NCI-H526 treated with DMSO at 0.1 percent for 48 hours (cell line): ENCODE measurements at places on chromosomes 2 and 18.
A peak's percentile ranks its signal among the peaks of the same experiment; 100 is the strongest.

DNA sequence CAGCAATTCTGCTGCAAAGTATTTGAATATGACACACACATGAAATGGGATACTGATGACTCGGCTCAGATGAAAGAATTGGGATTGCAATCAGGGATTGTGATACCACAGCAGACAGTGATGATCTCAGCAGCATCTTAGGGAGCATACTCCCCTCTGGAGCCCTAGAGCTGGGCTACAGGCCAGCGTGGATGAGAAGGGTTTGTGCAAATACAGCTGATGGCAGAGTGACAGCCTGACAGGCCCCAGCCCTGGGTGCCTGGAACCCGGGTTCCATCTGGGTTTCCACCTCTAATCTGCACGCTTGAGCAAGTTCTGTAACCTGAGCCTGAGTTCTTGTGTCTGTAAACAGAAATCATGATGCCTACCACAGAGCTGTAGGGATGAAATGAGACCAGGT lies 418.0 kb downstream of the LRATD1 start:
- DNase-seq = peak; percentile 65

- no peak for DNase-seq
Observed at GRCh38 chr18:70028734-70029133, 81.1 kb upstream of the CD226 start.

DNA sequence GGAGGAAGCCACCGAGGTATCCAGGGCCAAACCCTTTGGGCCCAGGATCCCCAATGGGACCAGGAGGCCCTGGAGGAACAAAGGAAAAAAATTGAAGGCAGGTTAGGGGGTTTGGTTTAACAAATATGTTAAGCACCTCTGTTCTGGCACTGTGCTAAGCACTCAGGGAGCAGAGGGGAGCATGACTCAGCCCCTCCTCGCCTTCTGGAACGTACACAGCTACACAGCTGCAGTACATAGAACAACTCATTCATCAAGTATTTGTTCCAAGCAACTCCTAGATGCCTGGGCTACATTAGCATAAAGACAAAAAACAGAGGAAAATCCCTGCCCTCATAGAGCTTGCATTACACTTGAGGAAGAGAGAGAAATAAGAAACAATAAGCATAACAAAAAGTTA lies 153.6 kb downstream of the COL4A4 start:
- no peak for DNase-seq

DNA sequence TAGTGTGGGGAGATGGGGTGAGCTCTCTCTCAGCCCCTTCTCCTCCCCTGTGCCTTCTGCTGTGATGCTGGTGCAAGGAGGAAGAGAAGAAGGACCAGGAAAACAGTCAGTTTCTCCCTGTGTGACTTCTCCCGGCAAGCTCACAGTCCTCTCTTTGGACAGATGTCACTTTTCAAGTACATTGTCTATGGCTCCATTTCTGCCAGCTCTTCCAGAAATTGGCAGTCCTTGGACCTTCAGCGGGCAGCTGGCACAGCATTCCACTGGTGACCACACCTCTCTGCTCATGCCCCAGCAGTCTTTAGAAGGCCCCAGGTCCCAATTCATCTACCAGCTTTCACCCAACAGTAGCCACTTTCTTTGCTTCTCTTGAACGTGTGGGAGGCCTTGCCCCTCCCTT lies 63.9 kb downstream of the AOX1 start:
- DNase-seq = no peak

GRCh38 chr2:202339071-202339870 lies 36.9 kb upstream of the BMPR2 start:
- DNase-seq = no peak

- DNase-seq = peak; percentile 92
Observed at GRCh38 chr2:120310136-120310535, 35.8 kb upstream of the INHBB start.

DNA sequence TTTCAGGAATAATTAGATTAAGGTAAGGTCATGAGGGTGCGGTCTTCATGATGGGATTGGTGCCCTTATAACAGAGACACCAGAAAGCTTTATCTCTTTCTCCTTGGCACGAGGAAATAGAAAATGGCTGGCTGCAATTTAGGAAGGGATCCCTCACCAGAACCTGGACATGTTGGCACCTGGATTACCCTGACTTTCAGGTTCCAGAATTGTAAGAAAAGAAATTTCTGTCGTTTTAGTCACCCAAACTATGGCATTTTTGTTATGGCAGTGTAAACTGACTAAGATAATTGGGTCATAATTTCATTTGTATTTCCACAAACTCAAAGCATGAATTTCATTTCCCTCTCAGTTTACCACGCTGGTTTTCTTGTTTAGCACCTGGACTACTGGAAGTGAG lies 473.6 kb downstream of the PTH2R start:
- DNase-seq = no peak

GRCh38 chr2:12556762-12557161 lies 160.0 kb upstream of the TRIB2 start:
- no peak for DNase-seq

DNA sequence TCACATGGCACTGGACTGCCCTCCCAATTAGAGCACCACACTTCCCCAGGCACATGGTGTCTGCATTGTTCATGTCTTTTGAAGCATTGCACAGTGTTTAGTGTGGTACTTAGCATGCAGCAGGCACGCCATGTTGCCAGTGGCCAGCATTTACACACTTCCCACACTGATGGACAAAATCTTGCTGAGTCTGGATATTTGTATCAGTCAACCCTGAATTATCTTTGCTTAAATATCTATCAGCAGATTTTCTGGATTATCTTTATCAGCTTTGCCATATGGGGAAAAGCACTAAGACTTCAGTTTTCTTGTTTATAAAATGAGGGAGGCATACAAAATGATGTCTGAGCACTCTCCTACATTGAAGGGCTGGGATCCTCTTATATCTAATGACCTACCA lies 416.0 kb upstream of the MMADHC start:
- no peak for DNase-seq
